ENCODE measurements at places on chromosomes 4 and X.

DNA sequence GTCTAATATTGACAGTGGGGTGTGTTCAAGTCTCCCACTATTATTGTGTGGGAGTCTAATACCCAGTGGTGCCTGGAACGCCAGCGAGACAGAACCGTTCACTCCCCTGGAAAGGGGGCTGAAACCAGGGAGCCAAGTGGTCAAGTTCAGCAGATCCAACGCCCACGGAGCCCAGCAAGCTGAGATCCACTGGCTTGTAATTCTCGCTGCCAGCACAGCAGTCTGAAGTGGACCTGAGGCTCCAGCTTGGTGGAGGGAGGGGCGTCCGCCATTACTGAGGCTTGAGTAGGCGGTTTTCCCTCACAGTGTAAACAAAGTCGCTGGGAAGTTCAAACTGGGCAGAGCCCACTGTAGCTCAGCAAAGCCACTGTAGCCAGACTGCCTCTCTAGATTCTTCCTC, 407.3 kb downstream of the DMD start:
- DNase-seq, result no peak
- no peaks in the 10 kb centered on the region for H3K36me3 ChIP-seq
- H3K27ac ChIP-seq, result no peak overlapping the region
- H3K4me3 ChIP-seq, result no peak overlapping the region
- H3K4me1 ChIP-seq, result no peaks in the 10 kb centered on the region

DNA sequence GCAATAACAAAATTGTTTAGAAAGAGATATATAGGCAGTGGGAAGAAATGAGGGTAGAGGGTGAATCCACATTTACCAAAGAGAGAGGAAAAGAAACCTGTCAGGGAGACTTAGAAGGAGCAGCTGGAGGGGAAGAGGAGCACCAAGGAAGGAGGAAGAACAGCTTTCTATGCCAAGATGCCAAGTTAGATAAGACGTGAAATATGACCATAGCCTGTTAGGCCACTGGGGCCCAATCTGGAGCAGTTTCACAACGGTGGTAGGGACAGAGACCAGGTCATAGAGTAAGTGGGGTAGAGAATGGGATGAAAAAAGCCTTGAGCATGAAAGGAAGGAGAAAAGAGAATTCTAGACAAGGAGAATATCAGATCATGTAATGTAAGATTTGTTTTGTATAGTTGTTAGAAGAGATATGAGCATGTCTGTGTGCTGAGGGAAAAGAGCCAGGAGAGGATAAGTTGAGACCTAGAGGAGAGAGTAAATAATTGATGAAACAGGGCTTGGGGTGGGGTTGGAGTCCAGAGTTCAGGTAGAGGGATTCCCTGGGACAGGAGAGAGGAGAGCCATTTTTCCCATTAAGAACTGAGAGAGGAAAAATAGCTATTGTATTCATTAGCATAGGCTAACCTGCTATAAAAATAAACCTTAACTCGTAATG, 4.4 kb upstream of the SOWAHB start:
- H3K36me3 ChIP-seq, result no peaks in the 10 kb centered on the region
- H3K27me3 ChIP-seq, result peaks cover 23% of the 10 kb centered on the region
- H3K4me1 ChIP-seq, result peaks cover 2% of the 10 kb centered on the region
- no peak overlapping the region for H3K27ac ChIP-seq
- no peak for DNase-seq
- no peak overlapping the region for H3K4me3 ChIP-seq

DNA sequence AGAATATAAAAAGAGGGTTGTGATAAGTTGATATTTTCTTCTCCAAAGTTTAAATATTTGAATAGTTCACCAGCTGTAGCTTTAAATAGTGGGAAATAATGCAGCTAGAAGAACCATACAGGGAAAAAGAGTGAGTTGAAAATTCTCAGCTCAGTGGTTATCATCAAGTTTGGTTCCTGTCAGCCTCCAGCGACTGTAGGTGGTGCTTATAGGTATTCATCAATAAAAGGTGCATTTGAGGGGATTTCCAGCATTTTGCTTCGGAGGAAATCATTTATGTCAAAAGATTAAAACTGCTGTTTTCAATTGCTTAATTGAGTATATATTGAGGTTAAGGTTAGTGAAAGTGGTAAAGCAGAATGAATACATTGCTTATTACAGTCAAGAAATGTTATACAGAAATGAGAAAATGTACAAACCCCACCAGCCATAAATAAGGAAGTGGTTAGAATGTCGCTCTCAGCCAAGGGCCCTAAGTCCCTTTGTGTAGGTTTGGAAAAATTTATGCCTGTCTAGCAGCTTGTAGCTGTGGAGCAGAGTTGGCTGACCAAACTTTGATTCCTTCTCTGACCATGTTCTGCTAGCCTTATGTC, 532.9 kb upstream of the FTHL17 start:
- no peak for DNase-seq
- H3K4me1 ChIP-seq, result no peaks in the 10 kb centered on the region
- H3K36me3 ChIP-seq, result no peaks in the 10 kb centered on the region
- H3K27ac ChIP-seq, result no peak overlapping the region
- no peak overlapping the region for H3K4me3 ChIP-seq
- H3K27me3 ChIP-seq, result no peaks in the 10 kb centered on the region

- no peaks in the 10 kb centered on the region for H3K27me3 ChIP-seq
- H3K4me1 ChIP-seq, result no peaks in the 10 kb centered on the region
- no peak for DNase-seq
- no peaks in the 10 kb centered on the region for H3K36me3 ChIP-seq
- H3K27ac ChIP-seq, result no peak overlapping the region
Observed at GRCh38 chrX:20418379-20419150, 151.9 kb upstream of the RPS6KA3 start.

- H3K4me3 ChIP-seq, result no peak overlapping the region
- peaks cover 2% of the 10 kb centered on the region for H3K4me1 ChIP-seq
- DNase-seq, result no peak
- no peaks in the 10 kb centered on the region for H3K27me3 ChIP-seq
Observed at GRCh38 chr4:185853841-185854240, 41.8 kb upstream of the SORBS2 start.

DNA sequence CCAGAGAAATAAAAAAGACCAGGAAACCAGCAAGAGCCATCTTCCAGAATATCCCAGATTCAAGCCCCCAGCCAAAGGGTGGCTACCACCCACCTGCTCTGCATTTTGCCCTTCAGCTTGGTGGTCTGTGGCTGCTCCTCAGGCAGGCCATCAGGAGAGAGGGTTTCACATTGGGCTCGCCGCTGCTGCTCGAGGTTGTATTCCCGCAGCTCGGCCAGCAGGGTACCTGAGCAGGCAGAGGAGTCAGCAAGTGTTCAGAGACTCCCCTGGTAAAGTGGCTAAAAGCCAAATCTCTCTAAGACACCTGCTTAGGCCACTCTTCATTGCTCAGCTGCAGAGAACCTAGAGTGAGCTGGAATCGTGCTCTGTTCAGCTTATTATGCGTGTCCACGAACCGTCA, 110.8 kb upstream of the HSD17B10 start:
- H3K27ac ChIP-seq, result no peak overlapping the region

DNA sequence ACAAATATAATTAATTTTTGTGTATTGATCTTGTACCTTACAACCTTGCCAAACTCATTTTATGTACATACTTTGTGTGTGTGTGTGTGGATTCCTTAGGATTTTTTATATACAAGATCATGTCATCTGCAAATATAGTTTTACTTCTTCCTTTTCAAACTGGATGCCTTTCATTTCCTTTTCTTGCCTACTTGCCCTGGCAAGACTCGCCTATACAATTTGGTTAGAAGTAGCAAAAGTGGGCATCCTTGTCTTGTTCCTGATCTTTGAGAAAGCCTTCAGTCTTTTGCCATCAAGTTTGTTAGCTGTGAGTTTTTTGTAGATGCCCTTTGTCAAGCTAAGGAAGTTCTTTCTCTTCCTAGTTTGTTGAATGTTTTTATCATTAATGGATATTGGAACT, 30.5 kb downstream of the RUFY3 start:
- no peaks in the 10 kb centered on the region for H3K4me1 ChIP-seq
- no peak overlapping the region for H3K27ac ChIP-seq
- H3K27me3 ChIP-seq, result no peaks in the 10 kb centered on the region

GRCh38 chr4:107831140-107831539, 6.4 kb downstream of the SGMS2 start:
- H3K27ac ChIP-seq, result no peak overlapping the region
- no peaks in the 10 kb centered on the region for H3K36me3 ChIP-seq
- no peaks in the 10 kb centered on the region for H3K4me1 ChIP-seq
- DNase-seq, result no peak

- H3K4me3 ChIP-seq, result no peak overlapping the region
- no peaks in the 10 kb centered on the region for H3K36me3 ChIP-seq
- no peaks in the 10 kb centered on the region for H3K4me1 ChIP-seq
- H3K27me3 ChIP-seq, result no peaks in the 10 kb centered on the region
- H3K27ac ChIP-seq, result no peak overlapping the region
- DNase-seq, result no peak
Observed at GRCh38 chr4:78732332-78733104, 43.6 kb upstream of the BMP2K start.

DNA sequence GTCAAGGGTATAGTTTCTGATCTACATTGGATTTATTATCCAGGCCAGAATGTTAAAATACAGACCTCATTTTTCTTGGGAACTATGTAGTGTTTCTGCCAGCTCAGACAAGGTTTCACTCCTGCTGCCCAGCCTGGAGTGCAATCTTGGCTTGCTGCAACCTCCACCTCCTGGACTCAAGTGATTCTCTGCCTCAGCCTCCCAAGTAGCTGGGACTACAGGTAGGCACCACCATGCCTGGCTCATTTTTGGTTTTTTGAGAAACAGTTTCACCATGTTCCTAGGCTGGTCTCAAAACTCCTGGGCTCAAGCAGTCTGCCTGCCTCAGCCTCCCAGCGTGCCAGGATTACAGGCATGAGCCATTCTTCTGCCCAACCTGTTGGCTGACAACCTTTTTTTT, 5.7 kb downstream of the RPL34 start:
- H3K27me3 ChIP-seq, result no peaks in the 10 kb centered on the region
- peaks cover 4% of the 10 kb centered on the region for H3K4me1 ChIP-seq
- H3K36me3 ChIP-seq, result peaks cover 97% of the 10 kb centered on the region

- H3K27ac ChIP-seq, result no peak overlapping the region
- DNase-seq, result no peak
- H3K36me3 ChIP-seq, result no peaks in the 10 kb centered on the region
- no peak overlapping the region for H3K4me3 ChIP-seq
- no peaks in the 10 kb centered on the region for H3K27me3 ChIP-seq
- no peaks in the 10 kb centered on the region for H3K4me1 ChIP-seq
Observed at GRCh38 chr4:148453833-148454232, 11.6 kb upstream of the NR3C2 start.
